Panc1 (cell line): ENCODE measurements at places on chromosomes 11 and 22.

GRCh38 chr22:35575116-35575748 is 34.6 kb downstream of the RASD2 start:
- H3K36me3 ChIP-seq, result no peaks in the 10 kb centered on the region
- H3K4me1 ChIP-seq, result 0 out of 2 replicates have a peak, but pooled peaks cover 1% of the 10 kb centered on the region
- no peak for DNase-seq
- H3K27me3 ChIP-seq, result no peaks in the 10 kb centered on the region
- no peak overlapping the region for H3K4me3 ChIP-seq

GRCh38 chr11:104106136-104106754 is 57.7 kb downstream of the PDGFD start:
- DNase-seq, result no peak
- H3K27me3 ChIP-seq, result no peaks in the 10 kb centered on the region
- H3K27ac ChIP-seq, result no peak overlapping the region
- H3K36me3 ChIP-seq, result no peaks in the 10 kb centered on the region
- H3K4me1 ChIP-seq, result no peaks in the 10 kb centered on the region
- no peak overlapping the region for H3K4me3 ChIP-seq

DNA sequence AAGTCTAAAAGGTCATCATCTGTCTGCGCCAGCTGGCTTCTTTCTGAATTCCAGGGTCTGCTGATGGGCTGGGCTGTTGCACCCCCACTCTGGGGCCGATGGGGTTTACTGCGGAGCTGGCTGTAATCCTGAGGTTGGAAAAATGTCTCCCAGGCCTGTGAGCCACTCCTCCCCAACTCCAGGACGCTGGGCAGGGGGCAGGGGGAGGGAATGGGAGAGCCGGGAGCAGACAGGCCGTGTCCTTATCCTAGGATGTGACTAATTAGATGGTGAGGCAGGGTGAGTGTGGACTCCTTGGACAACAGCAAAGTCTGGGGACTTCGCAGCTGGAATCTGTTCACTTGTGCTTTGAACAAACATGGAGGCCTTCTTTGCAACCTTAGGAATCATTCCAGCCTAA is 48.7 kb downstream of the LRRC32 start:
- no peak overlapping the region for H3K4me3 ChIP-seq
- H3K27ac ChIP-seq, result no peak overlapping the region
- DNase-seq, result no peak
- H3K27me3 ChIP-seq, result no peaks in the 10 kb centered on the region
- no peaks in the 10 kb centered on the region for H3K4me1 ChIP-seq

DNA sequence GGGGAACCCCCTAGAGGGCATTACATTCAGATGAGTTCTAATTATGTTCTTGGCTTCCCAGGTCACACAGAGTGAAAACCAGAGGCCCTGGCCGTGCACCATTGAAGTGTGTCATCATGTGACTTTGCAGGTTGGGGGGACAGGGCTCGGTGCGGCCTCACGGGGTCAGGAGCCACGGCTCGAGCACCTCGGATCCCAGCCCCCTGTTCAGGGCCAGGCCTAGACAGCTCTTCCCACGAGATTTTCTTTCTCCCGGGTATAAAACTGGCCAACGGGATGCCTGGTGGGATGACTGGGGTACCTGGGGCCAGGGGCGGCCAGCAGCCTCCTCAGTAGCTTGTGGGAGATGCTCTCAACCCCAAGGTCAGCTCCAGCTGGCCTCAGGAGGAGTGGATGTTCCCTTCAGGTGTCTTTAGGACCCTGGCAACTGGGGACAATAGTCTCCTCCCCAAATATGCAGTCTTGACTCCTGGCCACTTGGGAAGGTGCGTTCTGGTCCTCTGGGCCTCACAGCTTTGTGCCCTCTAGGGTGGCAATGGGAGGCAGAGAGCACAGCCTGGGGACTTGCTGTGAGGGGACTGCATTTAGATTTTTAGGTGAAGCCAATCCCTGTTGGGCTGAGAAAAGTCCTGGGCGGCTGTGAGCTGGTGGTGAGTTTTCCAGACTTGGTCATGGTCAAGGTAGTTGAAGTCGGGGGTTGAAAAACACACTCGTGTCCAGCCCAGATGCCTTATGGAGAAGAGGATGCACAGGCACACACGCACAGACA is 95.6 kb downstream of the KCNQ1 start:
- no peak overlapping the region for H3K4me3 ChIP-seq
- no peaks in the 10 kb centered on the region for H3K36me3 ChIP-seq
- no peaks in the 10 kb centered on the region for H3K4me1 ChIP-seq
- H3K27me3 ChIP-seq, result peaks cover 3% of the 10 kb centered on the region; the same call in 1 of the 2 replicates
- DNase-seq, result no peak

- H3K4me1 ChIP-seq, result no peaks in the 10 kb centered on the region
- no peak for DNase-seq
- H3K27me3 ChIP-seq, result no peaks in the 10 kb centered on the region
- no peaks in the 10 kb centered on the region for H3K36me3 ChIP-seq
Measured at GRCh38 chr22:31124811-31125465, 2.2 kb downstream of the INPP5J start.

DNA sequence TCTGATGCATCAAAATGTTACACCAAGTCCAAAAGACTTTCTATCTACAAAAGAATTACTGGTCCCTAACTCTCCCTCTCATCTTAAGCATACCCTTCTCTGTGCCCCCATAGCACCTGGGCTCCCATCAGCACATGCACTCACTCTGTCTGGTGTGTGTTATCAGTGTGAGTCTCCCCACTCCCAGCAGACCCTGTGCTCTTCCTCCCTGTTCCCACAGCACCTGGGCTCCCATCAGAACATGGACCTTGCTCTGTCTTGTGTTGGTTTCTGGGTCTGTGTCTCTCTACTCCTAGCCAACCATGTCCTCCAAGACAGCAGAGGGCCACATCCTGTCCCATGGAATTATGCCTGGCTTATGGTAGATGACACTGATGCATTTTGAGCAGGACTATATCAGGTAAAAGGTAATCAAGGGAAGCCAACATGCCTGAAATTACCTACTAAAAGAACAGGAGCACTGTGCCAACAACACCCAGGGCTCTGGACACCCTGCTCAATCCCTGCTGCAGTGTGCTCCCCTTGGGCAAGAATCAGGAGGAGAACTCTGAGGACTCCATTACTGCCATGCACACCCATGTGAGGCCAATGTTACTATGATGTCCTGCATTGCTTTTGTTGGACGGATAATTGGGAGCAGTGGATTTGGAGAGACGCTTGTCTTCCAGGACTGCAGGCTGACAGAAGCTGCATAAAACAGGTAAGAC is 34.3 kb downstream of the GAB4 start:
- no peak for DNase-seq
- H3K4me3 ChIP-seq, result no peak overlapping the region
- no peak overlapping the region for H3K27ac ChIP-seq
- H3K4me1 ChIP-seq, result no peaks in the 10 kb centered on the region
- H3K27me3 ChIP-seq, result no peaks in the 10 kb centered on the region; the same call in 1 of the 2 replicates

- no peak overlapping the region for H3K27ac ChIP-seq
- no peaks in the 10 kb centered on the region for H3K36me3 ChIP-seq
- H3K4me1 ChIP-seq, result 0 out of 2 replicates have a peak, but pooled peaks cover 2% of the 10 kb centered on the region
- H3K4me3 ChIP-seq, result no peak overlapping the region
- DNase-seq, result no peak
Measured at GRCh38 chr22:31972180-31972579, 27.8 kb downstream of the YWHAH start.

- DNase-seq, result no peak
- H3K36me3 ChIP-seq, result no peaks in the 10 kb centered on the region
- no peak overlapping the region for H3K27ac ChIP-seq
- H3K4me3 ChIP-seq, result no peak overlapping the region
Measured at GRCh38 chr22:32318361-32318760, 39.3 kb upstream of the RFPL3 start.

DNA sequence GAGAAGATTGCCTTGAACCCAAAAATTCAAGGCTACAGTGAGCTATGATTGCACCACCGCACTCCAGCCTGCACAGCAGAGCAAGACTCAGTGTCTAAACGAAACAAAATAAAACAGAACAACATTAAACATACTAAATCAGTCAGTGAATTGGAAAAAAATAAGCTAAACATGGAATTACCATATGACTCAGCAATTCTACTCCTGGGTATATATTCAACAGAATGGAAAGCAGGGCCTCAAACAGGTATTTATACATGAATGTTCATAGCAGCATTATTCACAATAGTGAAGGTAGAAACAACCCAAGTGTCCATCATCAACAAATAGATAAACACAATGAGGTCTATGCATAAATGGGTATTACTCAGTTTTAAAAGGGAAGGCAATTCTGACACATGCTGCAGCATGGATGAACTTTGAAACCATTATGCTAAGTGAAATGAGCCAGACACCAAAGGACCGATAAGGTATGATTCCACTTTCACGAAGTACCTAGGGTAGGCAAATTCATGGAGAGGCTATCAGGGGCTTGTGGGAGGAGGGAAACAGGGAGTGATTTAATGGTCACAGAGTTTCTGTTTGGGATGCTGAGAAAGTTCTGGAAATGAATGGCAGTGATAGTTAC is 15.5 kb downstream of the NTM start:
- no peaks in the 10 kb centered on the region for H3K4me1 ChIP-seq
- no peak overlapping the region for H3K4me3 ChIP-seq
- no peak for DNase-seq
- H3K36me3 ChIP-seq, result no peaks in the 10 kb centered on the region
- H3K27me3 ChIP-seq, result no peaks in the 10 kb centered on the region

DNA sequence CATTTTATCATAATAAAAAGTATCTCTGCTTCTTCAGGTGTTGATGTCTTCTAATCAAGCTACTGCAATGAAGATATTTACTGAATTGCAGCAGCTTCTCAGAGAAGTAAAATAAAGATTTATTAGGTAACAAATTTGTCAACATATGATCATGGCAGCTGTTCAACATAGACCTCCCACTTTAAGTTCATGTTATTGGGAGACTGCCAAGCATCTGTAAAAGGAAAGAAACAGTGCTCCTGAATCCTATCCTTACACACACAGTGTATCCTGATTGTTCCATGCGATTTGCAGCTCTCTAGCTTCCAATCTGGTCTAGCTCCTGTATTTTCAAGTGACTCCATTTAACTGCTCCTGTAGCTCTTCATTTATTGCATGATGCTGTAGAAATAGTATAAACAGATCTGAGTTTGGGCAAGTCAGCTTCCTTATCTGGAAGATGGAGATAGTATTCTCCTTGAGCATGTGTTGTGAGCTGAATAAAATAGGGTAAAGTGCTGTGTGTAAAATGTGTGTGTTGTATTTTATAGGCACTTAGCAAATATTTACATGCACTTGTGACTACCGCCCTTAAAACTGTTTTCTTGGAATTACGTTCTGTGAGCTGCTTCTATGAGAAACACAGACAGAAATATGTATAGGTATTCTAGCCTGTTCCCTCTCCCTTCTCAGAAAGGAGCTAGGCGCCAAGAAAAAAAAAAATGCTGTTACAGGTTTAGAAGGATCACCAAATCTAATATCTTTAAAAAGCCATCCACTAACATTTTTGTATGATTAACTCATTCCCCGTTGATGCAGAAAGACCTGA is 290.6 kb downstream of the JRKL start:
- H3K36me3 ChIP-seq, result no peaks in the 10 kb centered on the region
- no peak for DNase-seq

- no peaks in the 10 kb centered on the region for H3K4me1 ChIP-seq
- DNase-seq, result no peak
- no peaks in the 10 kb centered on the region for H3K36me3 ChIP-seq
- H3K27ac ChIP-seq, result no peak overlapping the region
- H3K27me3 ChIP-seq, result no peaks in the 10 kb centered on the region
Measured at GRCh38 chr11:128764424-128765095, 70.7 kb downstream of the FLI1 start.

DNA sequence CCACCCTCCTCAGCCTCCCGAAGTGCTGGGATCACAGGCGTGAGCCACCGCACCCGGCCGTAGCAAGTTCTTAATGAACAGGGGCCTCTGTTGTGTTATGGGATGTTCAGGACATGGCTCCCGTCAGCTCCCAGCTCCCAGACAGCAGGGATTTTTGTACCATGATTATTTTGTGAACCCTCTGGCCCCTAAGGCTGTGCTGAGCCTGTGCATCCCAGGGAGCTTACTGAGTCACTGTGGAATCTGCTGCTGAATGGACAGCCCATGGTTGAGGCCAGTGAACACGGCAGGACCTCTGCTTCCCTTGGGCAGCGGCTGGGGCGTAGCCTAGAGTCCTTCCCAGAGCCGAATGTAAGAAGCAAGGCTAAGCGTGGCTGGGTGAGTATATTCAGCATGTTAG is 245.2 kb downstream of the NTM start:
- H3K36me3 ChIP-seq, result no peaks in the 10 kb centered on the region
- DNase-seq, result no peak
- no peak overlapping the region for H3K27ac ChIP-seq
- peaks cover 13% of the 10 kb centered on the region; the same call in 1 of the 2 replicates for H3K27me3 ChIP-seq
- H3K4me1 ChIP-seq, result no peaks in the 10 kb centered on the region

- no peak for DNase-seq
- H3K4me1 ChIP-seq, result 0 out of 2 replicates have a peak, but pooled peaks cover 3% of the 10 kb centered on the region
- no peak overlapping the region for H3K27ac ChIP-seq
- H3K36me3 ChIP-seq, result no peaks in the 10 kb centered on the region
- no peaks in the 10 kb centered on the region for H3K27me3 ChIP-seq
- no peak overlapping the region for H3K4me3 ChIP-seq
Measured at GRCh38 chr22:20001082-20001638, 15.5 kb downstream of the ARVCF start.
